Activated CD4-positive, alpha-beta T cell treated with anti-CD3 and anti-CD28 coated beads for 36 hours (primary cell): ENCODE measurements at places on chromosomes 3 and 15. TPM values are rescaled to one million over a fixed set of nuclear protein-coding genes. Genes with fewer than 3 reads are reported as not detected.

TM4SF4 gene
- not detected for total RNA-seq

TMC3 gene
- total RNA-seq = not detected

LDHAL6B gene
- total RNA-seq = not detected

CYP1A2 gene
- total RNA-seq = not detected

SLC12A6 gene
- 22.1 TPM for total RNA-seq

SH2D7 gene
- total RNA-seq = not detected

- peak; percentile 58 for DNase-seq
Observed at GRCh38 chr15:50051811-50052419, 67.1 kb downstream of the ATP8B4 start.

DNA sequence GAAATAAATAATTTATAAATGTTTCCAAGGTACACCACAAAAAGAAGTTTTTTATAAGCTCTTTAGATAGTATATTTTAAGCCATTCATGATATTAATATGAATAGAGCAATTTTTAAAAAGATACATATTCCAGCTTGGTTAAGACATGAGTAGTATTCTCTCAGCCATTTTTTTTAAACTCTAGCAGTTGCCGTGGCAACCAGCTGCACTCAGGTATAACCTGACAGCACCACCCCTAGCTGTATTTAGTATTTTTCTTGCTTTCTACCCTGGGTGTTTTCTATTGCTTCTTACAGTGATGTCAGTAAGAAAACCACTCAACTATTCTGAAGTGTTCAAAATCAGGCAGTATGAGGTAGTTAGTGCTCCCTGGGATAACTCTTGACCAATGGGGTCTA lies 496.3 kb upstream of the CNTN3 start:
- no peak for DNase-seq

DNA sequence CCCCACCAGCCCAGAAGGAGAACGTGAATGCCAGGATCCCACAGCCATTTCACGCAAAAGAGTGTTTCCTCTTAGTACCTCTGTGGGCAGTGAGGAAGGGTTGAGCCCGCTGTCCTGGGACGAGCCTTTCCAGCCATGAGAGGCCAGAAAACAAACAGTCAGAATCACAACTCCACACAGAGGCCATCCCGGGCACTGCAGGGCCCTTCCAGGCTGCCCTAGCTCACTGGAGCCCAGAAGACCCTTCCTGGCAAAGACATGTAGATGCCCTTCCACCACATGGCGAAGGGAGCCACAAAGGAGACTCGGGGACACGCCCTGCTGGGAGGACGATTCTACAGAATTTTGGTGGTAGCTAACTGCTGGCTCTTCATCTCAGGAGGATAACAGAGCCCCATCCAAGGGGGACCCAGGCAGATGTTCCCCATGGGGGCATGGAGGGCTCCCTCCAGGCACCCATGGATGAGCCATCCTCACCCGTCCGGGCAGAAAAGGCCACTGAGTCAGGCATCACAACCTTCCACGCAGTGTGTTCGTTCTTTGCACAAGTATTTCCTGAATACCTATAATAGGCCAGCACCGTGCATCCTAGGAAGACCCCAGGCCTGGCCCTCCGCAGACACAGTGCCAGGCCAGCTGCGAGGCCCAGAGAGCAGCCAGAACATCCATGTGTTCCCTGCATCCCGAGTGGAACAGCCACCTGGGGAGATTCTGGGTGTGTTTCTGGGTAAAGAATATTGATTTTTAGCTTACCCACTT lies 47.2 kb downstream of the SLC12A8 start:
- no peak for DNase-seq

DNA sequence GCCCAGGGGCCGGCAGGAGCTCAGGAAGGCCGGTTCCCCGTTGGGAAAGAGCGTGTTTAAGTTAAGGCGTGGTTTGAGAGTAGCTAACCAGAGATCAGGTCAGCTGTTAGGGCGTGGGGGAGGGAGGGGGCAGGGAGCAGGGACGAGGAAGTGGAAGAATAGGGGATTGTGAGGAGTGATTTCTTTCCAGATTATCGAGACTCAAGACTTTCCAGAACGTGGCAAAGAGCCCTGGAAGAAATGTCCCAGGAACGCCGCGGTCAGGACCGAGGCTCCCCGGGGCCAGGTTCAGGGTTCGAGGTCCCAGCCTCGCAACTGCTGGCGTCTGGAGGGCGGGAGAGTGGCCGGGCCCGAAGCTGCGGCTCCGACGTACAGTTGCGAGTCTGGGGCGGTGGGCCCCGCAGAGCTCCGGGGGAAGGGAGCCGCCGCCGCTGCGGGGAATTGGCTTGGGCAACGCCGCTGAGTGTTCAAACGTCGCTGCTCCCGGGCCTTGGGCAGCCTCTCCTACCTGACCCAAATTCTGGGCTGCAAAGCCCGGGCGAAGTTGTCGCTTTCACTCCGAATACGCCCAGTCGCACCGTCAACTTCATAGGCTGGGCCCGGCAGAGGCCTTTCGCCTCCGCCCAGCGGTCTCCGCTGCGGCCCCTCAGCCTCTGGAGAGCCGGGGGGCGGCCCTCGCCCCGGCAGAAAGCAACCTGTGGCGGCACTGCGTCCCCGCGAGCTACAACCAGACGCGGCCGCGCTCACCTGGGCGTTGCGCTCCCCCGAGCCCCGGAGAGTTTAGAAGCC lies 9.5 kb downstream of the ISL2 start:
- DNase-seq = peak; percentile 39

- no peak for DNase-seq
Observed at GRCh38 chr3:172735014-172735413, 15.5 kb upstream of the ECT2 start.

DNA sequence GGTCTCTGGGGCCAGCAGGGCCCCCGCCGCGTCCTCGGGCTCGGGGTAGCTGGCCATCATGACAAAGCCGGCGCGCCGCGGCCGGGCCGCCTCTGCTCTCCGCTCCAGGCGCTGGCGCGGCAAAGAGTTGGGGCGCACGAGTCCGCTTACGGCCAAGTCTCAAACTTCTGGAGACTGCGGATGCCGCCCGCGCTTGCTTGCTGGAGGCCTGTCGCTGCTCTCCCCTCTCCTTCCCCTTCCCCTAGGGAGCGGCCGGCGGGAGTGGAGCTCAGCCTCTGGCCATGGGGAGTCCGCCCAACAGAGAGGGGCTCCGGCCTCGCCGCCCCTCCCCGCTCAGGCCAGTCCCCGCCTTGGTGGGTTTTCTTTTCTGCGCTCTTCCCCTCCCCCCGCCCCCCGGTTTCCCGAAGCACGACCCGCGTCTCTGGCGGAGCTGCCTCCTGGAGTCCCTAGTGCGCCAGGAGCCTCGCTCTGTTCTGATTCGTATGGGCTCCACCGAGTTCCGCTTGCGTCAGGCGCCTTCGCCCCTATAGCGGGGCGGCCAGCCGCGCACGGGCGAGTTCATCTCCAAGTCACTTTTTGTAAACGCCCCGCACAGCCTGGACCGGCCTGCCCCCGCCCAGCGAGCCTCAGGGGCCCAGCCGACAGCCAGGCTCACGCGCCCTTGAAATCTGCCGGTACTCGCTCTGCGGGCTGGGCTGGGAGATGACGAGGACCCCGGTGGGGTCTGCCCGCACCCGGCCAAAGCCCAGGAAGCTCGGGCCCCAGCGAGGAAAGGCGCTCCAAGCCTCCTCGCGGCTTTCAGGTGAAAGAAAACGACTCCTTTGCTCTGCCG lies at the start of the genes FOXL2 and FOXL2NB:
Gene FOXL2, minus strand, starts transcription at position 475 of the 832 bp plus-strand sequence. Its CDS starts 415 bp downstream, at position 60.
Gene FOXL2NB, plus strand, starts transcription at position 555 of the 832 bp plus-strand sequence. Its CDS starts 148 bp downstream, at position 703.
- DNase-seq = peak; percentile 56

GRCh38 chr15:60580650-60581376 lies 101.9 kb upstream of the ICE2 start:
- DNase-seq = peak; percentile 64

- no peak for DNase-seq
Observed at GRCh38 chr3:193194371-193194770, 46.7 kb upstream of the PLAAT1 start.

DNA sequence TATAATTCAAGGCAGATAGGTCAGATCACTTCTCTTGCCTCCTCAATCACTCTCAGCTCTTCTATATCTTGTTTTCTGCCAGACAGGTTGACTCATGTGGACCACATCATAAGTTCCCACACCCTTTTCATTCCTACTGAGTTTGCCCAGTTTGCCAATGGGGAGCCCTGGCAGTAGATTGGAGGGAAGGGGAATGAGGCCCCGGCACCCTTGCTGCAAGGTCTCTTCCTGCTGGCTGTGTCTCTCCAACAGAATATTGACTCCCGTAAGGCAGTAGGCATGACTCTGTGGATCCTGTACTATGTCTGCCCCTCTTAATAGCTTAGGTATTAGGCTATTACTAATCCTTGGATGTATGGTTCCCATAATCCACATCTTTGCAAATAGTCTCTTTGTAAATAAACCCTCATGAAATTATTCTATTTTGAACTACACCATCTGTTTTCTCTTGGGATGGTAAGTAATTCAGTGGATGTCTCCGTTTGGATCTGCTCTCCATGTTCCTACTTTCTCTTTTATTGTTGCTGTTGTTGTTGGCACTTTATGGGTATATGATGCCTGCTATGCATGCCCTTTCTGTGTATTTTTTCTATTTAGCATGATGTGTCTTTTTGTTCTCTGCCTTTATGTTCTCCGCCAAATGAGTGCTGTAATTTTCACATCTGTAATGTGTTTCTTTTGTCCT lies 65.5 kb upstream of the DCBLD2 start:
- DNase-seq = no peak
